Amniotic epithelial cell (primary cell): ENCODE measurements at places on chromosomes 3 and 15.

- DNase-seq: no peak
Observed at GRCh38 chr3:4940985-4941384, 38.3 kb upstream of the BHLHE40 start.

DNA sequence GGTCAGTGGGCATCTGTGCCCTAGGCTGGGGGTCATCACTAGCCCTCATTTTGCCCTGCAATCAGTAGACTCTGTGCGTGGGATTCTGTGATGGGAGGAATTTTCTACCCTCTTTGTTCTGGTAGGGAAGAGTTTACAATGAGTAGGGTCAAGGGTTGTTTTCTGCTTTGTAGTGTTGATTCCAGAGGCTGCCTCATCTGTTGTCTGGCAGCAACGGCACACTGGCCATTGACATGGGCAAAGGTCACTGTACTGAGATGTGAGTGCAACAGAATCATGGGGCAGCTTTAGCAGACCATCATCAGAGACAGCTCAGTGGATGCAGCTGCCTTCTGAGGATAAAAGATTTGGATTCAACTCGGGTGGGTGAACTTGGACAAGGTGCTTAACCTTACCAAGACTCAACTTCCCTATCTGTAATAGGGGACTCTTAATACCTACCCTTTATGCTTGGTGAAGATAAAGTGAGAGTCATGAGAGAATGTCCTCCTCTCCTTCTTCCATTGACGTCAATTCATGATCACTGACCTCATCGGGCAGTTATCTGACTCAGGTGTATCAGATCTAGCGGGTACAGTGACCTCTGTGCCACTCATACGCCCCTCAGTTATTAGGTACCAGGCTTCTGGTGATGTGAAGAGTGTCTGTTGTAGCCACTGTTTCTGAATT, 127.5 kb downstream of the RPLP1 start:
- DNase-seq: no peak

GRCh38 chr15:37105889-37106288, 5.5 kb upstream of the MEIS2 start:
- no peak for DNase-seq

DNA sequence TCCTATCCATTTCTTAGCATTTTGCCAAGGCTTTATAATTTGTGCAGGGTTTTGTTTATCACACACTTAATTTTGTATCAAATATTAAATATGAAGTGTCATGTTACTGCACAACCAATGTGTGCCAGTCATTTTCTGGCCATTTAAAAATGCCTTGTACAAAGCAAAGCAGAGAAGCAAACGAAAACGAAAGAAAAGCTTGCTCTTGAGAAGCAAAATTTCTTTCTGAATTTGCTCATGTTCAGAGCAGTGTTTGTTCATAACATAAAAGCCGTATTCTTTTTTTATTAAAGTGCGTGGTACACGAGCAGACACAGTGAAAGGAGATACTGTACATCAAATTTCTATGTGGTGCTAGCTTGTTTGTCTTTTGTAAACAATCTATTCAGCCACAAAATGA, 792.6 kb downstream of the NAALADL2 start:
- no peak for DNase-seq

- DNase-seq: no peak
Observed at GRCh38 chr3:118955914-118956556, 78.6 kb downstream of the IGSF11 start.

GRCh38 chr3:133448478-133449122, 48.7 kb downstream of the BFSP2 start:
- no peak for DNase-seq

- no peak for DNase-seq
Observed at GRCh38 chr3:78926523-78926922, 841.3 kb downstream of the ROBO1 start.

- no peak for DNase-seq
Observed at GRCh38 chr3:18526667-18527066, 101.5 kb upstream of the SATB1 start.

DNA sequence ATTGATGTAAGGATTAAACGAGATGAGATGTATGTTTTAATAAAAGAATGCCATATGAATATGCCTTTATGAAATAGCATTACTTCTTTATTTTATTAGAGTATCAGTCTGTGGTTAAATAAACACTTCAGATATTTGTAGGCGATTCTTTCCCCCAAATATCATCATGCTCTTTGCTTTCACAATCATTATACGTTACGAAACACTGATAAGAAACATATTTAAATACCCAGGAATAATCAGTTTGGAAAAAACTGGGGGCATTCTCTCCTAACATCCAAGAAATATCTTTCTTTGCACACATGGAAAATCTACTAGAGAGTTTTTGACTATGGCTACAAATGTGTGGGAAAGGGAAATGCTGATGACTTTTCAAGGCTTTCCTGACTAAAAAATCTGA, 4.4 kb upstream of the PLAAT1 start:
- peak; percentile 38 for DNase-seq

DNA sequence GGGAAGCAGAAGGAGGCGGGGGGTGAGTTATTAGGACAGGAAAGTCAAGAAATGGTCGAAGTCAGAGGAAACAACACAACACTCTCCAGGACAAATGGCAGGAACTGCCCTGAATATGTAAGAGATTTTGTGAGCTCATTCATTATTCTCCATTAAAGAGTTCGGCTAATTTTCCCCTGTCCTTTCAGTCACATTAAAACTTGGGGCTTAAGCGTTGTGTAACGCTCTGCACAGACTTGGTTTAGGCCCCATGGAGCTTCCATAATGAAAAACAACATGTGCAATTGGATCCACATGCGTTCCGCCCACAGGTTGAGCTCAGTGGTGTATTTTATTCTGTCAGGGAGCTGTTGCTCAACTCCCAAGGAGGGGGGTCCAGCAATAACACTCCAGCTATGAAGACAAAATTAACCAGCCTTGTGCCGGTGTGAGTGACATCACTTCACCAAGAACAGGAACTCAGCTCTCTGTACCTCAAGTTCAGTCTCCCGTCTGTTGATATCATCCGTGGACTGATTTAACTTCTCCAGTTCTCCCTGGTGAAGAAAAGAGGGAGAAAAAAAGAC, 2.3 kb downstream of the SH3BP5 start:
- DNase-seq: peak; percentile 91

DNA sequence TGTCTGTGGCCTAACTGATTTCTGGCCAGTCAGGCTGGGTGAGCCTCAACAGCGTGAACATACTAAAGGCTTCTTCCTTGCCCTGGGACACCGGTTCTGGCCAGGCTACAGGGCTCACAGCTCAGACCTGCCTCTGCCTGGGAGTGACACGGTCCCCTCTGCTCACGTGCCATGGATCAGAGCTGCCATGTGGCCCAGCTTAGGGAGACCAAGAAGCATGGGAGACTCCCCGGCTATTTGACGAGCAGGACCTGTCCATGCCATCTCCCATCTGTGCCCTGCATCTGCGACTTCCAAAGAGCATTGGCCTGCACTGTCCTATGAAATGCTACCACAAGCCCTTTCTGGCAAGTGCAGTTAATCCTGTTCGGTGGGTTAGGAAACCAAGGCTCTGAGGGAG, 57.4 kb downstream of the APBA2 start:
- no peak for DNase-seq

GRCh38 chr15:68210821-68211655, 5.9 kb upstream of the CALML4 start:
- DNase-seq: peak; percentile 27

DNA sequence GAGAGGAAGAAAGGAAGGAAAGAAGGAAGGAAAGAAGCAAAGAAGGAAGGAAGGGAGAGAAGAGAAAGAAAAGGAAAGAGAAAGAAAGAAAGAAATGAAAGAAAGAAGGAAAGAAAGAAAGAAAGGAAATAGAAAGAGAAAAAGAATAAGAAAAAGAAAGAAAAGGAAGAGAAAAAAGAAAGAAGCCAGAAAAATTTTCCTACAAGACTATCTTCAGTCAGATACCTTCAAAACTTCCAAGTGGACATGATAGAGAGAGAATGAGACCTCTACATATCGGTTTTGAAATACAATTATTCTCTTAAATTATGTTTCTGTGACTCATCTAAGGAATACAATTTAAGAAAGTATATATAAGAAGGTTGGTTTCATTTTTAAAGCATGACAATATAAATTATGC, 1369.0 kb downstream of the ZPLD1 start:
- no peak for DNase-seq

DNA sequence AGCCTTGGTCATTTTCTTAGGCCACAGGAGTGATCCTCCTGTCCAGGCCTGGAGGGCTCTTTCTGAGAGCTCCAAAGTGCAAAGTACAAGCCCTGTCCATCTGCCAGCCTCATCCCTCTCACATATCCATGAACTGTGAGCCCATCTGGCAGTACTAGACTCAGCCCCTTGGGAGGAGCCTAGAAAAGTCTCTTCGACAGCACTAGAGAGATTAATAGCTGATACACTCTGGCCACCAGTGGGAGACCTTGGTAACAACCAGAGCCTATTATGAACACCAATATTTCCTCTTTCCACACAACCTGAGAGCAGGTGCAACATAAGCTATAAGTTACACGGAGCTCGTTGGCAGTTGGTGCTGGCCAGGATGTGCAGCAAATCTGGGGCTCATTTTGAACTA, 59.5 kb upstream of the DCLK3 start:
- no peak for DNase-seq

GRCh38 chr3:100455841-100456550, 36.4 kb upstream of the TMEM45A start:
- DNase-seq: no peak

DNA sequence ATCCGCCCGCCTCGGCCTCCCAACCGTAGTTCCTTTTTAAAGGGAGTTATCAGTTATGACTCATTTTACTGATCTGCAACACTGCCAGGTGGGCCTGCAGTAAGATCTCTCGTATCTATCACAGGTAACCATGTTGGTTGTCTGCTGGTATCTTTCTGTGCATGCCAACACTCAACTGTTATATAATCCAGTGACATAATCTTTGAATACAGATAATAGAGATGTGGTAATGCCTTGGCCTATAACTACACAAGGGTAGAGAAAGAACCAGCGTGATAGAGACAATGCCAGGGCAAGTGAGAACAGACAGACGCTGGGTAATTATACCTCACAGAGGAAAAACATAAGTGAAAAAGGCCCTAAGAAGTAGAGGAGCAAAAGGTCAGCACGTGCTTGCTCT, 11.0 kb upstream of the ARPP19 start:
- no peak for DNase-seq

- no peak for DNase-seq
Observed at GRCh38 chr15:57041416-57041815, 123.0 kb downstream of the TCF12 start.

- DNase-seq: no peak
Observed at GRCh38 chr15:42691308-42691707, 45.6 kb downstream of the CDAN1 start.

GRCh38 chr3:76509179-76509830, 530.6 kb upstream of the ROBO2 start:
- DNase-seq: no peak

GRCh38 chr3:14147617-14148016, 22.8 kb downstream of the TMEM43 start:
- DNase-seq: no peak

- DNase-seq: peak; percentile 64
Observed at GRCh38 chr15:70200511-70201424, 103.1 kb upstream of the TLE3 start.

DNA sequence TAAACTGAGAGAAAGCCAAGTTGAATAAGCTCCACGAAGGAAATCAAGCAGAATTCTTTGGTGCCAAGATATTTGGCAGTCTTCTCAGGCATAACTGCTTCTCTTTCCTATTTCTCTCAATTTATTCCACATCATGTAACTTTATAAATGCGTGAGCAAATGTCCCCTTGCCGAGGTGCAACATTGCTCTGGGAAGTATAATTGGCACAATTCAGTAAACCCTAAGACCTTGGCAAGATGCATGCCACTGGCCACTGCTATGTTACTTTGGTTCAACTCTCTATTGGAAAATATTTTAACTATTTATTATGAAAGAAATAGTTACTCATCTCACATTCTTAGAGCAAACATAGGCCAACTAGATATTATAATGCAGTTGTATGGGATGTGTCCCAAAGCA, 170.2 kb downstream of the SUCNR1 start:
- DNase-seq: no peak

- peak; percentile 38 for DNase-seq
Observed at GRCh38 chr15:69976366-69976994, 121.2 kb downstream of the TLE3 start.

DNA sequence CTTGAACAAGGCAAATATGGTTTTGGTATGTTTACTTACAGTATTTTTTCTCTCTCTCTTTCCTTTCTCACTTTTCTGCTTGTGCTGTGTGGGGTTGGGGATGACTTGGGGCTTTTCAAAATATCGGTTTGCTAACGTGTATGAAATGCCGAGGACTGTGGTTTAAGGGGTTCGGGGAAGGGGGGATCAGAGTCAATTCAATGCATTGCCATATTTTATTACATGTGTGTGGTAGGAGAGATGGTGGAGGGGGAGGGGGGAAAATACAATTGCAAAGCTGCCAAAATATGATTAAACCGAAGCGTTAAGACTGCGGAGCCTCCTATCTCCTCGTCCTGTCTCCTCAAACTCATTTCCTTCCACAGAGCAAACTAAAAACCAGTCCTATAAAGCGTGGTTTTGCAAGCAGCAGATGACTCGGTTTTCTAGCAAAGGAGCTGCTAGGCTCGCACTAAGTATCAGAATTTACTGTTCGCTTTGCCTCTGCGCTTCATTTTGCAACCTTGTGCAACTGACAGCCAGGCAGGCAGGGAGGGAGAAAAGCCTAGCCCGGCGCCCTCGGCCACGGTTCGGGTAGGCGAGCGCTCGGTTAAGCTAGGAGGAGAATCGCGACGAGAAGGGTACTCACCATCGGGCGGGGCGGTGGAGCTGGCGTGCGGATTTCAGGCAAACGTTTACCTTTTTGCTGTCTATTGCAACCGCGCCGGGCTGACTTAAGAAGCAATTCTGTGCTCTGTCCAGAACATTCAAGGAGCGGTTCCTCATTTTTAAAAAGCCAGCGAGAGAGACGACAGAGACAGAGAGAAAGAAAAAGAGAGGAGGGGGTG, 4.0 kb upstream of the NR2F2 start:
- DNase-seq: peak; percentile 84

DNA sequence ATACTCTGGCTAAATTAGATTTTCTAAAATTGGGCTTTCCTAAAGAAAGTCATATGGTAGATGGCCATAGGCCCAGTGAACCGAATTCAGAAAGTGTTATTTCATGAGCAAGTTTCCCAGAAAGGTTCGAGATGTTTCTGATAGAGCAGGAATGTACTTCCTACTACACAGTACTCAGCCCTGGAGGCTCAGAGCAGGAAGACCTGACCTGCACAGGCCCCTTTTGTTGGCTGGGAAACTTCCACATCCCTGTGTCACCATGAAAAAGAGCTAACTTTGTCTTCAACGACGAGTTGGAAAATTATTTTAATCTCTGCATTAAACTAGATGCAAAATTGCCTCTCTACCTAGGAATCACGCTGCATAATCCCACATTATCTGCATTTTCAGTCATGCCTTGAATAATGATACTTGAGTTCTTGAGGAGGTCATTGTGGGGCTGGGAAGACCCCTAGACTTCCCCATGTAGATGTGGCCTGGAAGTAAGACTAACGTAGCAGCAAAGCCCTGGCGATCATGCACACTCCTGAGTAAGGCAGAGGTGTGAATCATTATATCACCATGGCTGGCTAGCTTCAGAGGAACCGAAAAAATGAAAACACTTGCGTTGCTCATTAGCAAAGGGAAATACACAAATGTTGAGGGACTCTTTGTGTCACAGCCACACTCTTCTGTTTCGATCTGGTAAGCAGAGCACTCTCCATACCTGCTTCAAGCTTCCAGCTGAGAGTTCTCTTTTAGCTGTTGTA, 47.1 kb downstream of the CMTM7 start:
- no peak for DNase-seq
